ENCODE measurements at places on chromosomes 1 and 21.

DNA sequence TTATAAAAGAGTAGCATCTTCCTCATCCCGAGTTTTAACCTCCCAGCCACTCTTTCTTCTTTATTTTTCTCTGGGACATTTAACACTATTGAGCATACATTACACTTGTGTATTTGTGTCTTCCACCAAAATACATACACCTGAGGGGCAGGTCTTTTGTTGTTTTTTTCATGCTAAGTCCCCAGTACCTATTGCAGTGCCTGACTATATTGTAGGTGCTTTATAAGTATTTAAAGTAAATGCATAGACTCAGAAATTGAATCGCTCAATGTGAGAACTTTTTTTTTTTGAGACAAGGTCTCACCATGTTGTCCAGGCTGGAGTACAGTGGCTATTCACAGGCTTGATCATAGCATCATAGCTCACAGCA is 7.8 kb upstream of the SEMA4A start:
- DNase-seq, result no peak

DNA sequence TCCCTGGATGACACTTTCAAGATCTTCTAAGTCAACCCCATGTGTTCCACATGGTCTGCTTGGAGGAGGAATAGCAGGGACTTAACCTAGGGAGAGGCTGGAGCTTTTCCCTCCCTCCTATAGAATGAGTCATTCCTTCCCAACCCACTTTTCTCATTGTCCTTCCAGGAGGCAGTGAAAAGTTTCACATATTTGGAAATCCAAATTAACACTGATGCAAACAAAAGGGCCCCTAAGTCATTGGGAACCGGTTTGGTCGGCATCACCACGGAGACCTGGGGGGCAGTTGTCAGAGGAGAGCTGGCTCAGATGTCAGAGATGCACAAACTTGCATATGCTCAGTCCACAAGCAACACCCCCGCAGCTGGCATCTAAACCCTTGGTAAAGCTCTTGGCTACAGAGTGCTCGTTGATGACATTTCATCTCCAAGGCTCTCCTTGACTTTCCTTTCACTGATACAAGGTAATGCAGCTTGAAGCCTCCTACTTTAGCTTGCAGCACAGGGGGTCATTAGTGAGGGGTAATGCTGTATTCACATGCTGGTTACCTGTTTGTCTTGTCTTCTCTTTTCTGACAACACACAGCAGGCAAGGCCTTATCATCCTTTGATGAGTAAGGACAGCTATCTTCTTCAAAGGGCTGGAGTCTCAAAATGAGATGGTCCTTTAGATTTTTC is 12.3 kb upstream of the LRRC8D start:
- no peak for DNase-seq

DNA sequence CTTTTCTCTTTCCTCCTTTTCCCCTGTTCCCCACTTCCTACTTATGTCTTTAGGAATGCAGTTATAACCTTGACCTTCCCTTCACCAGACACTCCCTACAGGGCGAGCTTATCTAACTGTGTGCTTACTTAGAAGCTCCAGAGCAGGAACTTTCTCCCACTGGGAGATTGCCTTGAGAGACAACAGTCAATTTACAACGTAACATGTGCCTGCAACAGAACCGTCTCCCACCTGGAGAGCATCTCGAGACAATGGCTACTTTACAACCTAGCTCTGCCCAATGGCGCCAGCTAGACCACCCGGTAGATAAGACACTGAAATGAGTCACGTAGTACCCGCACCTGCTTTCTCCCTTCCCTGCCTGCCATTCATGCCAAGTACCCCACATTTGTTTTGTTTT is 16.7 kb downstream of the HMGN1 start:
- DNase-seq, result no peak

- peak; percentile 70 for DNase-seq
Measured at GRCh38 chr1:2556678-2557481, 709 bp downstream of the TNFRSF14 start.

DNA sequence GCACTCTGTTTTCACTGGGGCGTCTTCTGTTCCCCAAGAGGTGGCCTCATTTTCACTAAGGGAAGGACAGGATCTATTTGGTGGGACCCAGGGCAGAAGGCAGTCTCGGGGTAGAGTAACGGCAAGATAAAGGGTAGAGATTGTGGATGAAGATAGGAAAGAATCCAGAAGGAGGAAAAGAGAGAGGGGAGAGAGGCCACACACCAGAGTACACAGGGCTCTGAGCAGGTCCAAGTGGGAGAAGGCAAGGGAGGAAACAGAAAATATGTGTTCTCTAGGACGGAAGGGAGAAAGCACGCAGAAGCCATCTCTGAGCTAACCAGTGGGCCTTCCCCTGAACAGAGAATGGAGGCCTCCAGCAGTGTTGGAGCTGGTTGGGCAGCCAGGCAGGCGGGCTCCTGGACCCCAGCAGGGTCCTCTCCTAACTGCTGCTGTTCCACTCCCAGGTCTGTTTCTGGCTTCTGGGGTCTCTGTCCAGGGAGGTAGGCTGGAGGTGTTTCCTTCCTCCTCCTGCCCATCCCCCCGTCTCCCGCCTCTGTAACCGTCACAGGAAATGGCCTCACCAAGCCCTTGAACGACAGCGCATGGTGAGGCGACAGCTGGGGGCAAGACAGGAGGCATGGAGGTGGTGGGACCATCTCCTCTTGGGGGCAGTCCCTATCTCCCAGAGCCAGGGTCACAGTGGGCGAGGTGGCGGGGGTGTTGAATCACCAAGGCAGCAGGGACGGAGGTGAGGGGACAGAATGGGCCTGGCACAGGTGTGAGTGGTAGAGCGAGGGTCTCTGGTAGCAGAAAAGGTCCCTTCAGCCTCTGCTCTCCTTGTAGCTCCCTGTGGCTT is 649 bp downstream of the PTPN7 start:
- no peak for DNase-seq

- DNase-seq, result no peak
Measured at GRCh38 chr1:116902723-116903383, 6.9 kb upstream of the PTGFRN start.

DNA sequence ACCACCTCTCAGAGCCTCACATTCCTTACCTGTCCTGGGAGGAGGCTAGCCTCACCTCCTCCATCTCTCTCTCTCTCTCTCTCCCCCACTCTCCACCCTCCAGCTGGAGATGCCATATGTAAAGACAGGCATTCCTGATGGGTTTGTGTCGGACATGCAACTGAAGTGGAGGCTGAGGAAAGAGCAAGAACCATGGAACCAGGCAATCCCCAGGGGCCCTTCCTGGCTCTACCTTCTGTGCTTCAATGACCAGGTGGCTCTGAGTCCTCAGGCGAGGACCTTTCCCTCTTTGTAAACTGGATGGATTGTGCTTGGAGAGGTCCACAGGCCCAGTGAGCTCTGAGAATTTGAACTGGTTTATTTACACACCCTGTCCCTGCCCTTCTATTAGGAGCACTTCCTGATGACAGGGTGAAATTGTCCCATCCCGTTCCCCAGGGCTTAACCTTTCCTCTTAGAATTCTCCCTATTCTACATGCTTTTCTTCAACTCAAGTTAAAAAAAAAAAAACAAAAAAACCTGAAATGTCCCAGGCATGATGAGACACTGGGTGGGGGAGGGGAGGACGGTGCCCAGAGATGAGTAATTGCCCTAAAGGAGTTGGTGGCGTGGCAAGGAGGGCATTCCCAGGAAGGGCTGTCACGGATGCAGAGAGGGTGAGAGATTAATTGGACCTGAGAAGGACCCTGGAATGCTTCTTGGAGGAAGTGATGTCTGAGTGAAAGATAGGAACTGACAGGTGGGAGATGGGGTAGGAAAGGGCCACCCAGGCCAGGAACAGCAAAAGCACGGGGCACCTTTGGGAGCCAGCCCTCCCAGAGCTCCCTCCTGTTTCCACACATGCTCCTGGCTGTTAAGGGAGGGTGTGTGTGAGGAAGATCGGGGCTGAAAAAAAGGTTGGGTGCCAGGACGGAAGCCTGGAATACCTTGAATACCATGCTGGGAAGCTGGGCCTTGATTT is 50.2 kb upstream of the WASF2 start:
- no peak for DNase-seq

DNA sequence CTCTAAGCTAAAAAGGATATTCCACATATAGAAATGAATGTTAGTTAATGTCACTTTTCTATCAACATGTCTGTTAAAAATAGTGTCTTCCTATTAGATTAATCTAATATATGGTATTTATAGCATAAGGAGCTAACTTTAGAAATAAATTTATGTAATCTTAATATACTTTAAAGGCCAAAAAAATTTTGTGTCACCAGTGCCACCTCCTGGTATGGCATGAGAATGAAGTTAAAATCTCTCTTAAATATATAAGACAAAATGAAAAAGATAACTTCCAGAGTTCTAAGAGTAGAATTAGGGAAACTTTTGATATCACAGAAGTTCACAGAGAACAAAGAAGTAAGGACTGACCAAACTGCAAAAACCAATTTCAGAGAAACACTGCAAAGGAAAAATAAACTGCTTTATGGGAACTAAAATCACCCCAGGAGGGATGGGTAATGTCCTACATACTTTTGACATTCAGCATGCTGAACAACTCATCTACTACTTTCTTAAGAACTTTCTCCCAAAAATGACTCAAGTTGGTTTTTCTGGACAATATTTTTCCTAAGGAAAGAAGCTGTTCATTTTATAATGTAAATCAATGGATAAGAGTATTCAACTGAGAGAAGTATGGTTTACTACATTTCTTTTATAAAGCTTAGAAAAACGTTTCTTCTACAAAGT is 82.8 kb downstream of the TRIM33 start:
- no peak for DNase-seq
